Right lobe of liver (tissue), 6 donors: ENCODE measurements at places on chromosomes 2 and 18. TPM values are rescaled to one million over a fixed set of nuclear protein-coding genes. Genes with fewer than 3 reads are reported as not detected.
A peak's percentile ranks its signal among the peaks of the same experiment; 100 is the strongest.

- no peak overlapping the region for H3K27ac ChIP-seq
- no peaks in the 10 kb centered on the region for H3K27me3 ChIP-seq
- no peaks in the 10 kb centered on the region for H3K36me3 ChIP-seq
- no peak overlapping the region for H3K4me3 ChIP-seq
- no peaks in the 10 kb centered on the region for H3K4me1 ChIP-seq
These were observed 209.2 kb downstream of the ZNF407 start for GRCh38 chr18:74806700-74807416.

DNA sequence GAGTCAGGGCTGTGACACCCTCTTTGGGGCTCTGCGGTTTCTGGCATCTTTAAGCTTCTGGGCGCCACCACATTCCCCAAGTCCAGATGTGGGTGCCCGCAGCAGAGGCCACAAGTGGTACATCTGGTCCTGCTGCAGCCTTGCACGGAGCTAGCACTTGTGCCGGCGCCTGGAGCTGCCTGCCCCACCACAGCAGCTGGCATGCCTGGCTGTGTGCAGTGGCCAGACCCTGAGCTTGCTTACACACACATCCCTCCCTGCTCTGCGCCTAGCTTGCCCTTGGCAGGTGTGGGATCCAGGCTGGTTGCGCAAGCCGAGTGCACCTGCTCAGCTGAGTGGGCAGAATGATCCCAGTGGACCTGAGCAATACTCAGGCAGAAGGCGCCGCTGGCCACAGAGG, 27.3 kb downstream of the SLC4A10 start:
- no peaks in the 10 kb centered on the region for H3K27me3 ChIP-seq
- H3K4me3 ChIP-seq, result no peak overlapping the region
- H3K27ac ChIP-seq, result no peak overlapping the region
- DNase-seq, result no peak
- no peaks in the 10 kb centered on the region for H3K4me1 ChIP-seq
- no peaks in the 10 kb centered on the region for H3K36me3 ChIP-seq

DNA sequence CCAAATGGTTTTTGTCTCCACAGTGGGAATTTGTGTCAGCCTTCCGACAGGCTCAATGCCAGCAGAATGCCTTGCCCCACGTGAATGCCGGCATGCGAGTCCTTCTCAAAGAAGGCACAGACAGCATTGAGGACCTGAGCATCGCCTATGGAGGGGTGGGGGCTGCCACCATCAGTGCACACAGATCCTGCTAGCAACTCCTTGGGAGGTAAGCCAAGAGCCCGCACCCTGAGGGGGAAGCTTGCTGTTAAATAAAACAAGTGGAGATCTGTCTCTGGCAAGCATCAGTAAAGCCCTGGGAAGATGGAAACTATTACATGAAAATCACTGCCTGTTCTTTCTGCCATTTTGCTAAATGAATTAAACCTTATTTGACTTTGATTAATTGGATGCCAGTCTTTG, 67.5 kb upstream of the BZW1 start:
- no peak for DNase-seq
- no peak overlapping the region for H3K27ac ChIP-seq
- H3K4me1 ChIP-seq, result peaks cover 25% of the 10 kb centered on the region
- no peaks in the 10 kb centered on the region for H3K27me3 ChIP-seq
- no peak overlapping the region for H3K4me3 ChIP-seq
- no peaks in the 10 kb centered on the region for H3K36me3 ChIP-seq

- no peak overlapping the region for H3K4me3 ChIP-seq
- no peak overlapping the region for H3K27ac ChIP-seq
- H3K27me3 ChIP-seq, result no peaks in the 10 kb centered on the region
These were observed 1026.7 kb upstream of the ACVR2A start for GRCh38 chr2:146818122-146818521.

GRCh38 chr2:20224716-20225293, at the start of gene SDC1:
Gene SDC1, minus strand, starts transcription at chr2:20225130. Its CDS starts 263 bp downstream, at chr2:20224867.
- no peaks in the 10 kb centered on the region for H3K27me3 ChIP-seq
- peaks cover 4% of the 10 kb centered on the region for H3K36me3 ChIP-seq
- H3K27ac ChIP-seq, result peak within 1 kb of the TSS; percentile 92
- DNase-seq, result peak; percentile 80

GRCh38 chr18:21439431-21439846, 161.1 kb downstream of the ESCO1 start:
- no peaks in the 10 kb centered on the region for H3K36me3 ChIP-seq
- no peak overlapping the region for H3K27ac ChIP-seq
- no peaks in the 10 kb centered on the region for H3K4me1 ChIP-seq
- DNase-seq, result no peak
- no peaks in the 10 kb centered on the region for H3K27me3 ChIP-seq

PSMA8 gene
- not detected for total RNA-seq

CCDC148 gene
- total RNA-seq, result 0.20 TPM

RNU2-63P gene
- not detected for total RNA-seq

ARL4C gene
- total RNA-seq, result 2.0 TPM
